ENCODE measurements at places on chromosomes 7 and 10.
A peak's percentile ranks its signal among the peaks of the same experiment; 100 is the strongest.

DNA sequence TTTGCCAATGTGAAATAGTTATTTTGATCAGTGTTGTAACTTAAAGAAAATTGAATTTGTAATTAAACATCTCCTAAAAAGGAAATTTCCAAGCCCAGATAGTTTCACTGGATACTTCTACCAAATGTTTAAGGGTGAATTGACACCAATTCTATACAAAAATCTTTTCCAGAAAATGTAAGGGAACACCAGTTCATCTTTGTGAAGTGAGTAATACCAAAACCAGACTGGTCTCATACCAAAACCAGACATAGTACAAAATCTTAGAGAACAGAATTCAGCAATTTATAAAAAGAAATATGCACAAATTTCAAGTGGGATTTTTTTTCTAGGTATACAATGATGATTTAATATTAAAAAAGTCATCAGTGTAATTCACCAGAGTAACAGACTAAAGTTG lies 86.0 kb upstream of the ZNF32 start:
- DNase-seq: no peak

DNA sequence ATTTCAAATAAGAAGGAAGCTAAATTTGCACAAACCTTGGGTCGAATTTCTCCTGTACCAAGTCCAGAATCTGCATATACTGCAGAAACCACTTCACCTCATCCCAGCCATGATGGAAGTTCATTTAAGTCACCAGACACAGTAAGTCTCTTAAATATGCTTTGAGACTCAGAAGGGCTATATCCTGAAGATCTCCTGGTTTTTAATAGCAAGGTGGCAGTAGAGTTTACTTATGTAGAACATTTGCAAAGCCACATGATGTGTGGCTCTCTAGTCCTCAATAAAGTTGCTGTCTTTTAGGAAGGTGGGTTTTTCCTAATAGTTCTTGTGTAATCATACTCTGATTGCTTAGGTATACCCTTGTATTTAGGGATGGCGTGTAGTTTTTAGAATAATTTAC lies 8.7 kb downstream of the DBF4 start:
- DNase-seq: no peak

GRCh38 chr10:44253769-44254462 lies 131.0 kb downstream of the CXCL12 start:
- no peak for DNase-seq

- no peak for DNase-seq
These were observed 53.7 kb upstream of the SEMA3A start for GRCh38 chr7:84248267-84248666.

- no peak for DNase-seq
These were observed 236.5 kb upstream of the PTN start for GRCh38 chr7:137579913-137580640.

DNA sequence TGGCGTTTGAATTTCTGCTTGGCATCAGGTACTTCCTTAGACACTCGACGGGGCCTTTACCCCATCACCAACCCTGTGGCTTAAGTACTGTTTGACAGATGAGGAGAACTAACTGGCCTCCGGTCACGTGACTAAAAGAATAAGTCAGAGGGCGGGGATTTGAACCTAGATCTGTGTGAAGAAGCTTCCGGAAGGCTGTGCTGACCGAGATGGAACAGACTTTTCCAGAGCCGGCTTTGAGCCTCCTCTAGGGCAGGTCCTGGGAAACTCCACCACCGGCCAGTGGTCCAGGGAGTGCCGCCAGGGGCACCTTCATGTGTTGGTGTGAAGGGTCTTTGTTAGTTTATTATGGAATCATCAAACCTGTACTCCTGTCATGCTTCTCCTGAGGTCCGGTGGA lies 26.9 kb downstream of the CAMK1D start:
- DNase-seq: no peak

DNA sequence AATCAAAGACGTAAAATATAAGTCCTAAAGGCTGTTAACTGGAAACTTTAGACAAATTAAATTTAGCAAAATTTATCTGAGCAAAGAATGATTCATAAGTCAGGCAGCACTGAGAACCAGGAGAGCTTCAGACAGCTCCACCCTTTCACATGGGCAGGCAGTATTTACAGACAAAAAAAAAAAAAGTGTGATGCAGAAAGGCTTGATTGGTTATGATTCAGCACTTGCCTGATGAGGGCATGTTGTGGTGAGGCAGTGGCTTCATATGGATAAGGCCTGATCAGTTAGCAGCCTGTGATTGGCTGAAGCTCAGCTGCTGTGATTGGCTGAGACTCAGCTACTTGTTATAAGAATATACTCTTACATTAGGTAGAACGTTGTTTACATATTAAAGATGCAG lies 495.4 kb upstream of the POM121L12 start:
- no peak for DNase-seq

GRCh38 chr7:95213148-95213547 lies 111.2 kb downstream of the PON1 start:
- no peak for DNase-seq

GRCh38 chr7:111012799-111013675 lies 77.9 kb upstream of the LRRN3 start:
- DNase-seq: peak; percentile 1

- DNase-seq: no peak
These were observed 21.9 kb upstream of the GATAD1 start for GRCh38 chr7:92425311-92425947.

GRCh38 chr10:93062514-93063143 lies 2.0 kb downstream of the CYP26C1 start:
- no peak for DNase-seq

GRCh38 chr7:46603296-46603752 lies 682.3 kb upstream of the IGFBP3 start:
- DNase-seq: no peak

GRCh38 chr10:10600004-10600403 lies 417.7 kb upstream of the CELF2 start:
- DNase-seq: no peak
